ENCODE measurements at places on chromosomes 4 and X. TPM values are rescaled to one million over a fixed set of nuclear protein-coding genes. Genes with fewer than 3 reads are reported as not detected.

DNA sequence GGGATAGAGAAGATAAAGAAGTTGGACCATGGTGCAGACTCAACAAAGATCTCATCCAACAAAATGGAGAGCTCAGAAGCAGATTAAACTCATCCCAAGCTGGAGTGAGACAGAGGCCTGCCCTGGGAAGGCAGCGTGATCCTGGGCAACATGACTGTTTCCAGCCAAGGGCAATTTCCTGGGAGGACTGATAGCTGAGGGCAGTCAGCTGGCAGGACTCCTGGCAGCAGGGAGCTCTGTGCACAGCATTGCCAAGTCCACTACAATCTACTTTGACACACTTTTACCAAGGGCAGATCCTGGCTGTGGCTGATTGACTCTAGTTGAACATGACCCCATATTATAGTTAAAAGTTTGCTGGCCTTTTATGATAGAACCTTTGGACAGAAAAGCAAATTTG is 357.3 kb upstream of the RASGEF1B start:
- DNase-seq, result no peak

GRCh38 chr4:15989424-15989823 is 26.4 kb upstream of the FGFBP2 start:
- no peak for DNase-seq

- DNase-seq, result no peak
Measured at GRCh38 chrX:105190252-105190853, 30.1 kb downstream of the TEX13A start.

GRCh38 chr4:112213856-112214255 is 17.7 kb upstream of the AP1AR start:
- no peak for DNase-seq

DNA sequence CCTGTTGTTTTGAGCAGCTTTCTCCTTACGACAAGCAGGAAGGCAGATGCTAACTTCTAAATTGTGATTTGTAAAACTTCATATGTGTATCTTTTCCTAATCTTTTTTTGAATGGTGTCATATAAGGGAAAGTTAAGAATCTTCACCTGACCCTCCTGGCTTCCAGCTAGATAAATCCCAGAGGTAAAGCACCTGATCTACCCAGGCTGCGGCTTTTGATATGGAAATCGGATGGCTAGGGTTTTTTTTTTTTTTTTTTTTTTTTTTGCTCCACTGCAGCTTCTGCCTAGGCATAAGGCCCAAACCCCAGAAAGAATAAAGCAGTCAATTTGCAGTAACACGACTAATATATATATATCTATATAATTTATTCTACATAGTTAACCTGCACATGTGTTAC is 10.0 kb downstream of the MAB21L2 start:
- no peak for DNase-seq

DNA sequence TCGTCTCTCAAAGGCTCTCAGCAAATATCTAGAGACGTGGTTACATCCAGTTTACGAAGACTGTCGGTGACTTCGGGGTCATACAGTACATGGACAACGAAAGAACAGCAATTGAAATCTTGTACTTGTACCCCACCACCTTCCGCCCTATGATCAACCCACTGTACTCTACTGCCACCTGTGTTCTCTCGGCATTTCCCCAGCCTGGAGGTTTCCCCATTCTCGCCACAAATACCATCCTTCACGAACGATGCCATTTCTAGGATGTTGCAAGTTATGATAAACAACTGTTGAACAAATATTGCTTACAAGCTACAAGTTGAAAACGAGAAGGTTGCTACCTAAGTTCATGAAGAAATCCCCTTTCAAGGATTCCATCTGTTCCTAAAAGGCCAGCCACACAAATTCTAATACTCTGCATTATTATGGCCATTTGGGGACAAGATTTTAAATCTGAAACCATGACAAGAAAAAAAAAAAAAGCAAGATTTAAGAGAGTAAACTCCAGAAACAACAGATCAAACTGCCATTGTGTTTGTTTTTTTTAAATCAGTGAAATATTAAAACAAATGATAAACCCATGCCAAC is 1.6 kb downstream of the APBB2 start:
- DNase-seq, result no peak

DNA sequence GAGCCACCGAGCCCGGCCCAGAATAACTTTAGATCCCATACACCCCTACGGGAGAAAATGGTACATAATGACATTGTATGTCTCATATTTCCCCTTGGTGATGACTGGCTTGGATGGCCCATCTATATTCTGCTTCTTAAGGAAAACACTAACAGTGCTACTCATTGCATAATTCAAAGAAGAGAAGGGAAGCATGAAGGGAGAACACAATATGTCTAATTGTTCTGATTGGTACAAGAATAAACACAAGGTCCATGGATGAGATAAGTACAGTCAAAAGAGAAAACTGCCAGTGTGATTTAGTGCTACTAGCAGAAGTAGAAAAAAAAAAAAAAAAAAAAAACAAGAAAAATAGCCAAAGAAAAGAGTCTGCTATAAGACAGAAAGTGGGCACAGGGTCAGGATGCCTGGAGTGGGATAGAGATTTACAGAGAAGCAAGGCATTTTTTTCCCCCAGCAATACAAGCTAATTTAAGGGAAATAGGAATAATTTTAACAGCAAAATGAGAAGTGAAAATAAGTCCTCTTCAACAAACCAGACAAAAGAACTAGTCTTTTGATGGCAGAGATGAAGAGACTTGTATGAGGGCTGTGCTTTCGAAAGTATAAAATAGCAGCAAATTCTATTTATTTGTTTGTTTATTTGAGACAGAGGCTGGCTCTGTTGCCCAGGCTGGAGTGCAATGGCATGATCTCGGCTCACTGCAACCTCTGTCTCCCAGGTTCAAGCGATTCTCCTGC is 96.5 kb upstream of the MAP3K15 start:
- DNase-seq, result no peak

DNA sequence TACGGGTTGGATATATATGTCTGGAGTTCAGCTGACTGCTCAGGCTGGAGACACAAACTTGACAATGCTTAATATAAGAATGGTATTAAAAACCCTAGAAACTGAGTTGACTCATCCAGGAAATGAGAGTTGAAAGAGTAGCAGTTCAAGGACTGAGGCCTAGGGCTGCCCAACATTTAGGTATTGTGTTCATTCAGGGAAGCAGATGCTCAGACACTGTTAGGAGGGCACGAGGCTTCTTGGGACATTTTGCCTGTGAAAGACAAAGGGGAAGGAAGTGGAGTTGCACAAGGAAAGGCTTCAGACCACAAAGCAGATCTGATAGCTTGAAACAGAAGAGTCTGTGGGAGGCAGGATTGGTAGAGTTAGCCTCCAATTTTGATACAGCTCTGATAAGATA is 52.0 kb upstream of the HS3ST1 start:
- DNase-seq, result no peak

DNA sequence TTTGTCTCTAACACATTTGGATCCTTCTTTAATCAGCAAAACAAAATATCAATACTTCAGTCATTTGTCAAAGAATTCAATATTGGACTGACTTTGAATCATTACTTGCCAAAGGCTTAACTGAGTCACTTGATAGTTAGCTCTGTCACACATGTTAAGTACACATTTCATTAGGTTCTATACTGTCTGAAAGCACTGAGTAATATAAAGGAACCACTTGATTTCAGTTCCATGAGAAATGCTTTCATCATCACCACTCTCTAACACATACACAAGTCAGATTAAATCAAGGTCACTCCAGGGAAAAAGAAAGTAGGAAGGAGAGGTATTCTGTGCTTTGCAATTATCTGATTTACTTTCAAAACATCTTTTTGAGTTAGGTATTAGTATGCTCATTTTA is 1233.1 kb downstream of the C4orf33 start:
- DNase-seq, result no peak

- no peak for DNase-seq
Measured at GRCh38 chr4:77538144-77538543, 67.5 kb upstream of the CXCL13 start.

DNA sequence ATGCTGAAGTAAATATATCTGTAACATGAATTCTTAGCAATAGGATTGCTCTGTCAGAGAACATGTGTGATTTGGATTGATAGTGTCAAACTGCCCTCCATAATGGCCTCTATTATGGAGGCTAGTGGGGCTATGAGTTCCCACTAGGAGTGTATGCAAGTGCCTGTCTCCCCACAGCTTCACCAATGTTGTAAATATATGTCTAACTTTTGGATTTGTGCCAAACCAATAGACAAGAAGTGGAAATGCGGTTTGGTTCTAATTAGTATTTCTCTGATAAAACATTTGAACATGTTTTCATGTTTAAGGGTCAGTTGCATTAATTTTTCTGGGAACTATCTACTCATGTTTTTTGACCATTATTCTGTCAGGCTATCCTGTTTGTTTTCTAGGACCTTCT is 28.1 kb downstream of the GPAT3 start:
- no peak for DNase-seq

DNA sequence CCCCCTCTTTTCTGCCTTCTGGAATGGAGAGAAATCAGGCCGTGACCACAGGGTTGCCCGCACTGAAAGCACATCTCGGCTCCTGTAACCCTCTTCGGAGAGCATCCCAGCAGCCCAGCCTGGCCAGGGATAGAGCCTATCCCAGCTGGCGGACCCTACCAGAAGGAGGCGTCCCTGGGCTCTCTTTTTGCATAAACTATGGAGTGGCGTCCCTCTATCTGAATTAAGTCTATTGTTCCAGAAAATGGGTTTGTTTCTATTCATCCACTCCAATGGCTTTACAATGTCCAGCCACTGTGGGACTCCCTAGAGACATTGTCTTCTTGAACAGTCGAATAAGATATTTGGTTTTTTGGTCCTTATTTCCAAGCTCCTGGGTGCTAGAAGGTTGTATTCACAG is 689 bp upstream of the NHSL2 start:
- no peak for DNase-seq

DNA sequence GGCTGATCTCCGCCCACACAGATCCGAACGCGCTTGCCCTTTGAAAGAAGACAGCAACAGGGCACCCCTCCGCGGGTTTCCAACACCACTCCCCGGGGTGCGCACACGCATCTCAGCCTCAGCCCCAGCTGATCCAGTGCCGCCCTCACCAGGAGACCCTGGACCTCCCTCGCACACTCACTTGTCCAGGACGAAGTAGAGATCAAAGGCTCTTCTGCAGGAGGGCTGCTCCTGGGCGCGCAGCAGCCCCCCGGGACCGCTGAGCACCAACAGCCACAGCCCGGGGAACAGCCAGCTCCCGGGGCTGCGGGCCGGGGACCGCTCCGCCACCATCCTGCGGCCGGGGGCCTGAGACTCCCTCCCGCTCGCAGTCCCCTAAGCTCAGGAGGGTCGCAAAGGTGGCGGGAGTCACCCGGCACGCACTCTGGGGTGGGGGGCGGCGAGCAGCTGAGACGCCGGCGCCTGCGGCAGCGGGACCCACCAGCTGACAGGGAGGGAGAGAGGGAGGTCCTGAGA is 743 bp downstream of the ANTXR2 start:
- DNase-seq, result peak; percentile 74

GRCh38 chr4:161466316-161466715 is 697.5 kb downstream of the FSTL5 start:
- DNase-seq, result no peak

GRCh38 chr4:38056011-38056685 is 96.0 kb downstream of the PTTG2 start:
- DNase-seq, result no peak

DNA sequence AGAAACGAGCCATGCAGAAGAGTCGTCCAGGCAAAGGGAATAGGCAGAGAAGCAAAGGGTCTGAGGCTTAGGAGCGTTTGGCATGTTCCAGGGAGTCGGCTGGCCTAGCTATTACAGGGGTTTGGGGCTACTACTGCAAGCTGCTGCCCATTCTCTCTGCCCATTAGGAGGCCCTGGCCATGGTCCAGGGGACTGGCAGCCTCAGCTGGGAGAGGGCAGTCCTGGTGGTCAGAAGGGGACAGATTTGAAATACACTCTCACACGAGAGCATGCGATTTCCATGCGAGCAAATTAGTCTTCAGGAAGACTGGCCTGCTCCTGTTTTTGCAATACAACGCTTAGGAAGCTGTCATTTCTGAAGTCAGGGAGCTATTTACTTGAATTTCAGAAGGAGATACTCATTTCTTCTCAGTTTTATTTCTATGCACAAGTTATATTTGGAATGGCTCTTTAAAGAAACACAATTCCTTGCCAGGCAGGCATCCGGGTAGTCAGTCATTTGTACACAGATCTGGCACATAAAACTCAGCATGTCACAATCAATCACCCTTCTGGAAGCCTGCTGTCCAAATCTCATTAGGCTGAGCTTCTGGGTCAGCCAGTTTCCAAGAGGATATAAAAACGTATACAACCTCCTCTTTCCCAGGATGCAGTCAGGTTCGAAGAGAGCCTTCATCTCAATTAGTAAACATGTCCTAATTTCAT is 27.0 kb downstream of the PROM1 start:
- DNase-seq, result no peak

GRCh38 chr4:118344801-118345200 is 8.0 kb downstream of the PRSS12 start:
- DNase-seq, result no peak

GRCh38 chr4:159434114-159434870 is 331.4 kb downstream of the RAPGEF2 start:
- no peak for DNase-seq

DNA sequence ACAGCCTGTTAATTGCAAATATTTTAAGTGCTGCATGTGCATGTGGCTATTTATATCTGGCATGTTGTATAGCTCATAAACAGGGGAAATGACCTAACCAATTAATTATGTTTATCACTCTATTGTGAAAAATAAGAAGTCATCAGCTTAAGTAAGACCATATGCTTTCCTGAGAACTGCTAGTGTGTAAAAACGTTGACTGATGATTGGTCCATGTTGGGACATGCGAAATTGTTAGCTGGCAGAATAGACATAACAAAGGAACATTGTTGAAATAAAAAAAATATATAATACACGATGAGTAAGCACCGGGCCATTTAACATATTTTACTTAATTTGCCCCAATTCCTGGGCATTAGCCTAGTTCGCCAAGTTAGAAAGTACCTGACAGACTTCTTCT is 207.5 kb downstream of the ANK2 start:
- no peak for DNase-seq

- DNase-seq, result no peak
Measured at GRCh38 chr4:125013891-125014290, 300.9 kb upstream of the FAT4 start.

DNA sequence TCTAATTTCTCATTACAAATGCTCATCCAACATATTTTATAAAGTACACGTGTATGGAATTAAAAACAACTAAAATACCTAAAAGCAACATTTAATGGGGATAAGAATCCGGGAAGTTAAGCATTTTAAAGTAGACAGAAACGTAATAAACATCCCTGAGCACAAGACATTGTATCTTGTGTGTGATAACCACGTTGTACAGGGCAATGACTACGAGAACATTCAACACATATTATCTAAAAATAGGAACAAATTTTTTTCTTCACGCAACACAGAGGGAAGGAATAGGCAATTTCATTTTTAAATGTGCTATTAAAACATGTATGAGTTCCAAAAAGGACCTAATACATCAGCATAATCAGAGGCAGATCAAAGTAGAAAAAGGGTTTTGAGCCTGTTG is 49.5 kb downstream of the AMMECR1 start:
- DNase-seq, result no peak

- DNase-seq, result no peak
Measured at GRCh38 chr4:108466936-108467902, 153.2 kb upstream of the RPL34 start.

GRCh38 chr4:28548594-28548993 is 1688.0 kb downstream of the STIM2 start:
- no peak for DNase-seq

GRCh38 chr4:168263039-168263438 is 55.5 kb downstream of the DDX60 start:
- DNase-seq, result no peak

ARHGAP24 gene
- total RNA-seq, result 29.8 TPM

SMIM43 gene
- total RNA-seq, result not detected

MBNL3 gene
- 22.9 TPM for total RNA-seq

H2BW2 gene
- total RNA-seq, result not detected

EXOC1L gene
- not detected for total RNA-seq

P2RY8 gene
- 3.1 TPM for total RNA-seq

UGT2A3 gene
- not detected for total RNA-seq

Measured in upper lobe of right lung (tissue), 1 donor.